Renal cortex interstitium (tissue), 15 donors: ENCODE measurements at places on chromosomes 12 and 14. TPM values are rescaled to one million over a fixed set of nuclear protein-coding genes. Genes with fewer than 3 reads are reported as not detected.

The POTEG gene
- polyA plus RNA-seq = 0.09 TPM

The KRT3 gene
- not detected for polyA plus RNA-seq

DNA sequence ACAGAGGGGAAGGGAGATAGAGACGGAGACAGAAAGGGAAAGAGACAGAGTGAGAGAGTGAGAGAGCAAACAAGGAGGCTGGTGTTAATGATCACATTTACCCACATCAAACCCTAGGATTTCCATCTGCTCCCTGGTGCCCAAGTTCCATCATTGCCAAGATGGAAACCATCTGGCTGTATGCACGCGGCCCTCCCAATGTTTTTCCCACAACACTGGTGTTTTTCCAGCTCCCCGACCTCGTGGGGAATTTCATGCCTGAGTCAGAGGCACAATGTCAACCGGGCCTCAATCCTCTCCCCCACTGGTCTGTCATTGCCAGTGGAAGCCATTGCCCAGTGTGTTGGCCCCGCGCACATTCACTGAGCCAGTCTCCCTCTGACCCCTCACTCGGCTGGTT, 19.9 kb upstream of the BDKRB2 start:
- DNase-seq = no peak

DNA sequence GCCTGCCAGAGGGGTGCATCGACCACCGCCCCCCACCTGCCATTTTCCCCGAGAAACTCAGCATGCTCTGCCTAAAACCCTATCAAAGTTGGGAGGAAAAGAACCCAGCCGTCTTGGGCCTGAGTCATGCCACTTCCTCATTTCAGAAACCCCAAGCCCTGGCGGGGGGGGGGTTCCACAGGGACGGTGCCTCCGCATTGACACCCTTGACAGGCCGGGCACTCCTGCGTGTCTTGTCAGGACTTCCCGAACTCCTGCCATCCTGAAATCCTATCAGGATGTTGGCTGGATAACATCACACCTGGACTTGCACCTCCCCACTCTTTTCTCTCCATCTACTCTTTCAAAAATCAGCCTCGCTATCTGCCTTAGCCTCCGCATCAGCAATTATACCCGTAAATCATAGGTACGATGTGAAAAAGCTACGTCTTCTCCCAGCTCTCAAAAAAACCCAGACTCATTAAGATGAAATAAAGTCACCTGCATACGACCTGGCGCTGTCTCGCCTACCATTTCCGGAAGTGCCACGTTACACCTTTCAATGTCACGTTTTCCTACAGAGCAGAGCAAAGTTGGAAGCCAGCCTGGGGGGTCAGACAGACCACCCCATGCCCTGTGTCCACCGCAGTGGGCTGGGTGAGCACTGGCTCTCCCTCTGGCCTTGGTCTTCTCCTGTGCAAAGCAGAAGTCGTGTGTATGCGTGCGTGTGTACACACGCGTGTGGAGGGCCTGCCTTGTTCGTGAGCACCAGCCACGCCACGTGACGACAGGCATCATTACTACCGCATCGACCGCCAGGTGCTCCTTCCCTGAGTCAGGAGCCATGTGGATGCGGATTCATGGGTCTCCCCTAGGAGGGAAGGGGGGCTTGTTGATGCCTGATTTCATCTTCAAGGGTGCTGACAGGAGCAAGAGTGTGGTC, 96.7 kb downstream of the RFLNA start:
- no peak for DNase-seq

- no peak for DNase-seq
Measured at GRCh38 chr12:99260456-99260996, 387.0 kb upstream of the GARIN6 start.

The CIDEB gene
- polyA plus RNA-seq = 28.8 TPM

DNA sequence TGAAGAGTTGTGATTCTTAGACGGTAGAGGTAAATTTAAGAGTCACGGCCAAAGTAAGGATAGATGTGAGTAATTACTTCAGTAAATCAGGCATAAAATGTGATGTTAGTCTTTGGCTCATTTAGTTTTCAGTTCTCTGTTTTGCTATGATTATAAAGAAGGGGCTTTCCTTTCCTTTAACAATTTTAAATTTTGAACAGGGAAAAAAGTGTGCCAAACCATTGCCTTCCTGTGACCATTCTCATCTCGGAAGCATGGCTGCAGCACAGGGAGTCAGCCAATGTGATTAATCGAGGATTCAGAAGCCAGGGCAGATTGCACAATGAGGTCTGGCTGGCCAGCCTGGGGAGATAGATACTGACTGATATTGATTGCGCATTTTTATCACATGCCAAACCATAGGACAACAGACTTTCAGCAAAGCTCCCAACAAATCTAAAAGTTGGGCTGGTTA, 480.2 kb upstream of the PRICKLE1 start:
- DNase-seq = no peak

DNA sequence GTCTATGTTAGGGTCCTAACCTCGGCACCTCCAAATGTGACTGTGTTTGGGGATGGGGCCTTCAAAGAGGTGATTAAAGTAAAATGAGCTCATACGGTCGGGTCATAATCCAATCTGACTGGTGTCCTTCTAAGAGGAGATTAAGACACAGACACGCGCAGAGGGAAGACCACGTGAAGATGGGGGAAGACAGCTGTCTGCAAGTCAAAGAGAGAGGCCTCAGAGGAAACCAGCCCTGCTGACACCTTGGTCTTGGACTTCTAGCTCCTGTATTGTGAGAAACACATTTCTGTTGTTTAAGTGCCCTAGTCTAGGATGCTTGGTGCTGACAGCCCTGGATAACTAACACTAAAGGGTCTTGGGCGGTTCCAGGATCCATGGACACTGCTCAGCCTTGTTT, 109.6 kb downstream of the DICER1 start:
- DNase-seq = no peak

DNA sequence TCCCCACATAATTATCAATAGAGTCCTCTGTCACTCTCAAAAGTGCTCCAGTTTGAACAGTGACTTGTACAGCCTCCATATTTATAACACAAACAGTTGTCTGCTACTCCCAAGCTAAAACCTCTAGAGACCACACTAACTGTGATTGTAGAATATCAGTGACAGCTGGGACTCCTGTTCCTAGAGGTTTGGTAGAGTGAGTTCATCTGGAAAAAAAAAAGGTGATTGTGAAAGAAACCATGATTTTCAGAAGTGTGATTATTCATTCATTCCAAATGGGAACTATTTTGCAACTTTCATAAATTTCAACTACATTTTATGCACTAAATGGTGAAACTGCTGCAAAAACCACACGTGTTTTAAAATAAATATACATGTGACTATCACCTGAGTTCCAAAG, 128.0 kb upstream of the PLXNC1 start:
- DNase-seq = no peak

DNA sequence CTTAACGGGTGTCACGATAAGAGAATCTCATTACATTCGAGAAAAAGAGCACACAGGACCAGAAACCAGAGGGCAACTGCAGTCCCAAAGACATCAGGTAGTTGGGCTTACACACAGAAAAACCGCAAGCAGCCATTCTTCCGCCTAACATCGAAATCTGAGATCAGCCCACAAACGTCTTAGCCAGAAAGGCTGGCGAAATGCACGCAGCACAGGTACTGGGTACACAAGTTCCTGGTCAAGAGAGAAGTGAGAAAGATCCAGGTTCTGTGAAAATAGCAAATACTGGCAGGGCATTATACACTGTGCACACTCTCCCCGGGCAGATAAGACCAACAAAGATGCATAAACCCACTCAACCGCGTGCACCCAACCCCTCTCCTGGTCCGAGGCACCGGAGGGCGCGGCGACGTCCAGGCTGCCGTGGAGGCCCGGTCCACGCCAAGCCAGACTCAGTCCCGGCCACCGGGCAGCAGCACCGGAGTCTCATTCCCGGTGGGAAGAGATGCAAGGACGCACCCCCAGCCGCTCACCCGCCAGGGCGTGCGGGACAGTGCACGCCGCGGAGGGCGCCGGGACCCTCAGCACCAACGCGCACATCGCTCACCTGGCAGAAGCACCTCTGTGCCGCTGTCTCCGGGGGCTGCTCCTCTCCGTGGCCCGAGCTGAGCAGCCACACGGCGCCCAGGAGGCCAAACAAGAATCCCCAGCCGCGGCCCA, 437 bp downstream of the ERO1A start:
- DNase-seq = peak; percentile 17

DNA sequence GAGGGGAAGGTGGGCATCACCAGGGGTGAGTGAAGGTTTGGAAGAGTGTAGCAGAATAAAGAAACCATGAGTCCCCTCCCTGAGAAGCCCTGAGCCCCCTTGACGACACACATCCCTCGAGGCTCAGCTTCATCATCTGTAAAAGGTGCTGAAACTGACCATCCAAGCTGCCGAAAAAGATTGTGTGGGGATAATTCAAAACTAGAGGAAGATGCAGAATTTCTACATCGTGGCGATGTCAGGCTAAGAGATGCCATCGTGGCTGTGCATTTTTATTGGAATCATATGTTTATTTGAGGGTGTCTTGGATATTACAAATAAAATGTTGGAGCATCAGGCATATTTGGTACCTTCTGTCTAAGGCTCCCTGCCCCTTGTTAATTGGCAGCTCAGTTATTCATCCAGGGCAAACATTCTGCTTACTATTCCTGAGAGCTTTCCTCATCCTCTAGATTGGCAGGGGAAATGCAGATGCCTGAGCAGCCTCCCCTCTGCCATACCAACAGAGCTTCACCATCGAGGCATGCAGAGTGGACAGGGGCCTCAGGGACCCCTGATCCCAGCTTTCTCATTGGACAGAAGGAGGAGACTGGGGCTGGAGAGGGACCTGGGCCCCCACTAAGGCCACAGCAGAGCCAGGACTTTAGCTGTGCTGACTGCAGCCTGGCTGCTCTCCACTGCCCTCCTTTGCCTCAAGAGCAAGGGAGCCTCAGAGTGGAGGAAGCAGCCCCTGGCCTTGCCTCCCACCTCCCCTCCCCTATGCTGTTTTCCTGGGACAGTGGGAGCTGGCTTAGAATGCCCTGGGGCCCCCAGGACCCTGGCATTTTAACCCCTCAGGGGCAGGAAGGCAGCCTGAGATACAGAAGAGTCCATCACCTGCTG, 7.0 kb downstream of the SERPINA1 start:
- no peak for DNase-seq

DNA sequence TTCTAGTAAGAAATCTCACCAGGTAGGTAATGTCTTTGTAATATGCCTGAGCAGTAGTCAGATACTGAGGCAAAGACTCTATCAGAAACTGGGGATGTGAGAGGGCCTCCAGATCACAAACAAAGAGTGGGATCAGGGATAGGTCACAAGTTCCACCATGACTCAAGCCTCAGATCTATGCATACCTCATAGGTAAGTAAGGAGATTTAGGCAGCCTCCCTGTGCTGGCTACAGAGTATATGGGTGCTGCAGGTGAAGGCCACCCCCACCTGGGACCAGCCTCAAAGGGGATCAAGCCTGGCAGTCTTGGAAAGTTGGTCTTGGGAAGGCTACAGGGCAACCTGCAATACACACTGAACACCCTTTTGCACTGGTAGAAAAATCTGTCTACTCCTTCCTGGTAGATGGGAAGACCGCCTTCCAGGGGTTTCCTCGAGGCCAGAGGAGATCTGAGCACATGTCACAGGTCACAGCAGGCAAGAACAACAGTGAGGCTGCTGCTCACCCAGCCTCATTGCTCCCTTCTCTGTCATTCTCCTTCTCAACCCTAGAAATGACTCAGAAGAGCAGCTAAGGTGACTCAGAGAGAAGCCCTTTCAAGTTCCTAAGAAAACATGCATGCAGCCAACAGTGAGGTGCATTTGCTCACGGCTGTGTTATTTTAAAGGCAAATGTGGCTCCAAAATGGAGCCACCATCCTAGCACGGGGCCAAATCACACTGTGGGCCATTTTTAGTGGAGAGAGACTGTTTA, 143.4 kb upstream of the CDKN3 start:
- DNase-seq = no peak

The SLC8A3 gene
- 0.39 TPM for polyA plus RNA-seq

GRCh38 chr12:67854351-67854750, 134.9 kb upstream of the IFNG-AS1 start:
- no peak for DNase-seq

GRCh38 chr12:2064071-2064507, 11.3 kb downstream of the CACNA1C start:
- DNase-seq = no peak

DNA sequence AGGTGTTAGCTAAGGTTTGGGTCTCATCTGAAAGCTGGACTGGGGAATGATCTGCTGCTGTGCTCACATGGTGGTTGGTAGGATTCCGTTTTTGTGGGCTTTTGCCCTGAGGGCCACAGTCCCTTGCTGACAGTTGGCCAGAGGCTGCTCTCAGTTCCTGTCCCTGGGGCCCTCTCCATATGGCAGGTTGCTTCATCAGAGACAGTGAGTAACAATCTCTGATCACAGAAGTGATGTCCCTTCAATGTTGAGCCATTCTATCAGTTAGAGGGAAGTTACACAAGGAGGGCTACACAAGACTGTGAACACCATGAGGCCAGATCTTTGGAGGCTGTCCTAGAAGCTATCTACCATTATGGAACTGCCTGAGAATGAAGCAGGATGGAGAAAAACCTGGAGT, 137.2 kb downstream of the AACS start:
- DNase-seq = no peak

The TMEM52B gene
- polyA plus RNA-seq = 127 TPM

DNA sequence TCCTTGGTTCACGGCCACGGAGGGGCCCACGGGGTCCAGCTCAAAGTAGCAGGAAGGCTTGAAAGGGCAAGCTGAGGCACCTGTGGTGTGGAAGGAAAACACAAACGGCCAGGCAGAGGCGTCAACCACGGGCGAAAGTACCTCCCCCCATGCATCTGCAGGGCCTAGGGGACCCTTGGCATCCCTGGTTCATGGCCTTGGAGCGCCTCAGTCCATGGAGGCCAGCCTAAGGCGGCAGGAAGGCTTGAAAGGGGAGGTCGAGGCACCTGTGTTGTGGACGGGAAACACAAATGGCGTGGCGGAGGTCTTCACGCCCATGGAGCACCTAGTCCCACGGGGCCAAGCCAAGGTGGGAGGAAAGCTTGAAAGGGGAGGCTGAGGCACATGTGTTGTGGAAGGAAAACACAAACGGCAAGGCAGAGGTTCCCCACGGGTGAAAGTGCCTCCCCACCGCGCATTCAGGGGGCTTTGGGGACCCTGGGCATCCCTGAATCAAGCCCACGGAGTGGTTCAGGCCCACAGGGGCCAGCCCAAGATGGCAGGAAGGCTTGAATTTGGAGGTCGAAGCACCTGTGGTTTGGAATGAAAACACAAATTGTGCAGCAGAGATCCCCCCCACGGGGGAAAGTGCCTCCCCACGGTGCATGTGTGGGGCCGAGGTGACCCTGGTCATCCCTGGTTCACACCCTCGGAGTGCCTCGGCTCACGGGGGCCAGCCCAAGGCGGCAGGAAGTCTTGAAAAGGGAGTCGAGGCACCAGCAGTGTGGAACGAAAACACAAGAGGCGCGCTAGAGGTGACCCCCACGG, 380.8 kb downstream of the ALG10 start:
- no peak for DNase-seq

GRCh38 chr12:15782667-15783066, 6.5 kb downstream of the EPS8 start:
- DNase-seq = no peak

- no peak for DNase-seq
Measured at GRCh38 chr12:120132054-120132836, 15.7 kb upstream of the RAB35 start.
